ENCODE measurements at places on chromosomes 3 and 15.
A peak's percentile ranks its signal among the peaks of the same experiment; 100 is the strongest.

- DNase-seq: no peak
These were observed 59.1 kb downstream of the TBC1D2B start for GRCh38 chr15:78018445-78018844.

DNA sequence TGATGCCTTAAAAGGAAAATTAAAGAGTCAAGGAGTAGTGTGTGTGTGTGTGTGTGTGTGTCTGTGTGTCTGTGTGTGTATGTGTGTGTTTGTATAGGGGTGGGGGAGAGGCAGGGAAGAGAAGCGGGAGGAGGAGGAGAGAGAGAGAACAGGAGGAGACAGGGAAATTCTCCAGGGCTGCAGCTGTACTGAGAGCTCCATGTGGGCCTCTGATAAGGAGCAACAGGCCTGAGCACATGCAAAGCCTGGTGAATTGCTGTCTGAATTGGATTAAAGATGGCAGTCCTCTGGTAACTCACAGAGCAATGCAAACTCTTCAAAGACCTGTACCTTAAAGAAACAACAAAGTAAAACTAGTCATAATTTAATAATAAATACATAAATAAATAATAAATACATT lies 70.6 kb downstream of the SEMA6D start:
- no peak for DNase-seq

GRCh38 chr15:96326328-96327154 lies 4.0 kb upstream of the NR2F2 start:
- peak; percentile 13 for DNase-seq

- no peak for DNase-seq
These were observed 64.4 kb downstream of the NSMCE3 start for GRCh38 chr15:29205186-29205585.

DNA sequence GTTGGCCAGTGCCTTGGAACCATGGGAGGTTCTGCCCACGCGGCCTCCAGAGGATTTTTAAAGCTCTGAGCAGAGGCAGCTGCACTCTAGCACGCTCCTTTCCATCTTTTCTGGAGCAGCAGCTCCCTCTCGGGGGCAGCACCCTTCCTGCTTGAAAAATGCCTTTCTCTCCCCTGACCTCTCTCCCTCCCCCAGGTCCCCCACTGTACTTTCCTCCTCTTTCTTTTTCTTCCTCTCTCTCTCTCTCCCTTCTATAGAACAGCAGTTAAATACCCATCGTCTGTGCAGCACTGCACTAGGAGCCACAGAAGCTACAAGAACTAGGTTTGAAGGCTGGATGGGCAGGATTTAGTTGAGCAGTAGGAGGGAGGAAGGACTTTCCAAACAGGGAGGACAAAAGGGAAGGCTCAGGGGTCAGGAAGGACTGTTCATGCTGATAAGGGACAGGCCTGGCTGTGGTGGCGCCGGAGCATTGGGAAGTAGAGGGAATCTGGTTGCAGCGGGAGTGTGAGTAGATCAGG lies 4.4 kb downstream of the ALPK3 start:
- no peak for DNase-seq

- DNase-seq: no peak
These were observed 34.9 kb upstream of the POLR2M start for GRCh38 chr15:57671636-57672035.

DNA sequence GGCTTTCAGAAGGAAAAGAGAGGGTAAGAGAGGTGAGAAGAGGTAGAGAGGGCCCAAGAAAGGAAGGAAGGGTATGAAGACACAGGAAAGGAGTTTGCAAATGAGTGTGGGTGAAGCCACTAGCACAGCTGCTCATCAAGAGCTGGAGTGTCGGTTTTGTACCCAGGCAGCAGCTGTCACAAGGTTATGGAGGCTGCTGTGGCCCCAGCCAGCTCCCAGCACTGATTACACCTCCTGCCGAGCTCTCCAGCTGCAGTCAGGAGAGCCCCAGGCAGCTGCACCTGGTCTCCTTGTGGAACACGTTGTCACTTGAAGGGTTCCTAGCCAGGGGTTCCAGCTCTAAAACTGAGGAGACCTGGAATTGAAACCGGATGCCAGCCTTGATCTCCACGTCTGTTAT lies 60.4 kb upstream of the CHD2 start:
- DNase-seq: no peak

DNA sequence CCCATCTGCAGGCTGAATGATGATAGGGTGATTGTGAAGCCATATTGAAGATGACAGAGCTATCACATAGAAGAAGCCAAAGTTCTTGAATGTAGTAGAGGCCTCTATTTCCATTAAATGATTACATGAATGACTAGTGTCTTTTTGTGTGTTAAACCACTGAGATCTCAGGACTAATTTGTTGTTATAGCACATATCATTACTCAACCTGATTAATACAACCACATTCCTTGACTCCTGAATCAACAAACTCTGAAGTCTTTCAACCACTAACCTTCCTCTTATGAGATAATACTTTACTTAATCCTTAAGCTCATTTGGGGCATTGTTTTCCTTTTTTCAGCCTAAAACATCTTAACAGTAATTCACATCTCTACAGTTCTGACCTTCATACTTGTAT lies 564.5 kb upstream of the ADAMTS9 start:
- no peak for DNase-seq

- no peak for DNase-seq
These were observed 185.1 kb upstream of the POU1F1 start for GRCh38 chr3:87461443-87461842.

- no peak for DNase-seq
These were observed 30.6 kb downstream of the SLC6A11 start for GRCh38 chr3:10846657-10846975.

DNA sequence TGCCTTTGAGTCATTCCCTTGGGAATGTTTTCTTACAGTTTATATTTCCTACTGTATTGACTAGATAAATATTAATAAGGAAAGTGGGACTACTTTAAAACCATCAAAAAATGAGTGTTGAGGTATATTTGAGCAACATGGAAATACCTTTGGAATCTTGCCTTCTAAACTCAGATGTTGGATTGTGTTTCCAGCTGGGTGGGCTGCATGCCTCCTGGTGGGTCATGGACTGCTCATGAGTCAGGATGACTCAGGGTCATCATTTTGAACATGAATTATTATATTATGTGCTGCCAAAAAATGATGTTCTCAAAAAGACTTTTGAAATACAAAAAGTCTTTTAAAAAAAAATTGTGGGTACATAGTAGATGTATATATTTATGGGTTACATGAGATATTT lies 41.1 kb upstream of the APH1B start:
- DNase-seq: no peak

GRCh38 chr3:66504850-66505641 lies 4.2 kb upstream of the LRIG1 start:
- DNase-seq: no peak

- no peak for DNase-seq
These were observed 98.6 kb downstream of the CHL1 start for GRCh38 chr3:295166-295565.

- no peak for DNase-seq
These were observed 4.9 kb downstream of the EPB42 start for GRCh38 chr15:43215961-43216360.

- no peak for DNase-seq
These were observed 590 bp upstream of the TRIM71 start for GRCh38 chr3:32817257-32817557.

- DNase-seq: no peak
These were observed 137.1 kb upstream of the TMC3 start for GRCh38 chr15:81511138-81511537.

DNA sequence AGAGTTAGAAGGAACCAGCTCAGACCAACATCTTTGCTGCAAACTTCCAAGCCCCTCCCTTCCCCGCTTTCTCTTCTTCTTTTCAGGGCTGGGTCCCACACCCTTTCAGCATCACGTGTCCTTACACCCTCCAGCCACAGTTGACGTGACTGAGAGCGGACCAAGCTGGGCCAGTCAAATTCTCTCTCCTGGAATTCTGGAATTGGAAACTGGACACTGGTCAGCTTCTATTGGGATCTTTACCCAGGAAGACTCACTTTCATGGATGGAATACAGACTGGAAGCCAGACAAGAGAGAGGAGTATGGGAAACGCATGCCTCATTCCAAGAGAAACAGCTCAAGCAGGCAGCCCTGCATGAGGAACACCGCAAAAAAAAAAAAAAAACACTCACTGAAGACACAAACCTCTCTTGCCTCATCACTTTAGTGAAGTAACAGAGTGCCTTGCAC lies 12.4 kb upstream of the TPM1 start:
- no peak for DNase-seq

DNA sequence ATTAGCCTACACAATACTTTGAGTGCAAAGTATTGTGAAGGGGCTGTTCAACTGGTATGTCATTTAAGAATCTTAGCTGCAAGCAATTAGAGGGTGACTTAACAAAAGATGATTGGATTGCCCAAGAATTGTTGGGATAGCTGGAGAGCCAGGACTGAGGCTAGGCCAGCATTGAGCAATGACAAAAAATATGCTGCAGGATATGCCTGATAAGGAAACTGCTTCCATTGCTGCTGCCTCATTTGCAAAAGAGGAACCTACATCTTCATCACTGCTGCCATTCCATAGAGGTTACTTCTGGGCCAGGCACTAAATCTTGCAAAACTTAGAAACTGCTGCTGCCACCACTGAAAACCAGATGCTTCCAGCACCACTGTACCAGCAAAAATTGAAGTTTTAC lies 108.0 kb upstream of the TBC1D5 start:
- DNase-seq: no peak

- no peak for DNase-seq
These were observed 6.4 kb downstream of the PRSS50 start for GRCh38 chr3:46711305-46711704.

DNA sequence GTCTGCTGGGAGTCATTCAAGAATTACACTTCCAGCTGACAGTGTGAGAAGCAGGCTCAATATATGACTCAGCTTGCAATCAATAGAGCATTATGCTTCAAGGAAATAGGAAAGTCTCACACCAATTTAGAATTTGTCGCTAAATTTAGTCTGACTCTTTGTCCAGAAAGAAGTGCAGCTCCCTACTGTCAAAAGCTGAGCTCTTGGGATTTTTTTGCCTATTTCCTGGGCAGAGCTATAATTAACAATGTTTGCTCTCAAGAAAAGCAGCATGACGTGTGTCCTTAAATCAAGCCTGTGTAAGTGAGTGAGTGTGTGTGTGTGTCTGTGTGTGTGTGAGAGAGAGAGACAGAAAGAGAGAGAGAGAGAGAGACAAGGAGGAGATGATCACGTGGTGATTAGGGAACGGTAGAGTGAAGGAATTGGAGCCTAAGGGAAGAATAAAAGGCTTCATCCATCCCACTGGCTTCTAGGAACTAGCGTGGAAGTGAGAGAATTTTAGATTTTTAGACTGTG lies 16.4 kb upstream of the SLC35G2 start:
- no peak for DNase-seq
